ENCODE measurements at places on chromosomes 16 and 17. TPM values are rescaled to one million over a fixed set of nuclear protein-coding genes. Genes with fewer than 3 reads are reported as not detected.

DNA sequence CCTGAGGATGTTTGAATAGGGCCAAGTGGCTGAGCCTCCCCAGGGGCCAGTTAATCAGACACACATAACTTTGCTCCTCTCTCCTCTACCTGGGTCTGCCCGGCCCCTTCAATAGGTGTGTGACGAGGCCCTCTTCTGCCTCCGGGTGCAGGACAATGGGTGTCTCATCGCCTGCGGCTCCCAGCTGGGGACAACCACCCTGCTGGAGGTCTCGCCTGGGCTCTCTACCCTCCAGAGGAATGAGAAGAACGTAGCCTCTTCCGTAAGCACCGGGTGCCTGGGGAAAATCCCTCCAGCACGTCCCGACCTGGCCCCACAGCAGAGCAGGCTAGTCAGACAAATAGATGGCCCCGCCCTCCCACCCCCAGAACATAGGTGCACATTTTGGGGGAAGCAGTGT lies 16.1 kb upstream of the KIF19 start:
- H3K36me3 ChIP-seq, result no peaks in the 10 kb centered on the region
- no peak overlapping the region for H3K4me3 ChIP-seq
- no peaks in the 10 kb centered on the region for H3K27me3 ChIP-seq
- H3K27ac ChIP-seq, result no peak overlapping the region
- no peak for DNase-seq

DNA sequence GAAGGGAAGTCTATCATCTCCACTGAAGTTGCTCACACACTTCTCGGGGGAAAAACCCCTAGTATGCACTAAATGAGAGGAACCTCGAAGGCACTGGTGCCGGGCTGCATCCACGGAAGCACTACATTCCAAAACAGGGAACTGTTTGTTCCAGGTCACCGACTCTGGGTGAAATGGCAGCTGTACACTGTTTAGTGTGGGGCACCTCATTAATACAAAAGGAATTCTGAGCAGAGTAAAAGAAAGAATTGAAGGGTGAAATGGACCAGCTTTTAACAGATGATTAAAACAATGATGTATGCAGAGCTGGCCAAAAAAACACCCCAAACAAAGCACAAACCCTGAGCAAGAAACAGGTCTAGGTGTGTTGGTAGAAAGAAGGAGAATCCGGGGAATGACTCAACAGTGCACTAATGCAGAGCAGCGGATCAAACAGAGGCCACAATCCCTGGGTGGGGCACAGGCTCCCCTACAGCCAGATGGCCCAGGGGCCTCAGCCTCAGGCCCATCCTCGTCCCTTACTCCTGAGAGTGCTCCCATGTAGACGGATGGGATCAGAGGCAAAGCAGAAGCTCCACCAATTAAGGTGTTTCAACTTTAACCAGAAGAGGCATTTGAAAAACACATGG lies 161.5 kb downstream of the ZFHX3 start:
- no peak overlapping the region for H3K4me3 ChIP-seq
- peaks cover 63% of the 10 kb centered on the region for H3K36me3 ChIP-seq
- no peaks in the 10 kb centered on the region for H3K27me3 ChIP-seq
- peaks cover 24% of the 10 kb centered on the region for H3K4me1 ChIP-seq
- no peak for DNase-seq

DNA sequence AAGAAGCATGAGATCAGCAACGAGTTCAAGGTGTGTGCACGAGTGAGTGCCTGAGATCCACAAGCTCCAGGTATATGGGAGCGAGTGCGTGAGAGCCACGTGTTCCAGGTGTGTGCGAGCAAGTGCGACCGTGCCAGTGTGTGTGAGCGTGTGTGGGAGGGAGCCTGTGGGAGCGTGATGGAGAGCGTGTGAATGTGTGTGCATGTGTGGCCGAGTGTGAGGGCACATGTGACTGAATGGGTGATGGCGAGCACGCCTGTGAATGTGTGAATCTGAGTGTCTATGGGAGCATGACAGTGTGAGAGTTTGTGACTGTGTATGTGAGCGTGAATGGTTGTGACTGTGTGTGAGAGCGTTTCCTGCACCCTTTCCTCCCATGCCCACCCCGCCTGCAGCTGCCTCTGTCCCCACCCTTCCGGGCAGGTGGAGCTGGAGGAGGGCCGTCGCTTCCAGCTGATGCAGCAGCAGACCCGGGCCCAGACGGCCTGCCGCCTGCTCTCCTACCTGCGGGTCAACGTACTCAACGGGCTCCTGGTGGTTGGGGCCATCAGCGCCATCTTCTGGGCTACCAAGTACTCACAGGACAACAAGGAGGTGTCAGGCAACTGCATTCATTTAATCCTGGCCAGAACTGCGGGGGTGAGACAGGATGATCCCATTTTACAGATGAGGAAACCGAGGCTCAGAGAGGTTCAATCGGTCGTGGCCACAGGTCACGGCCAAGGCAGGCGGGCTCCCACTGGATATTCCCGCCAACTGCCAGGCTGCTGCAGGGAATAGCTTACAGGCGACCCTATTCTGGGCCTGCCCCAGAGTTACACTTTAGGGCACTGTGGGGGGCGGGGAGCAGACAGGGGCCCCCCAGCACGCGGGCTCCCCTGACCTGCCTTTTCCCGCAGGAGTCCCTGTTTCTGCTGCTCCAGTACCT lies 3.7 kb downstream of the TMC8 start:
- H3K36me3 ChIP-seq, result no peaks in the 10 kb centered on the region
- H3K27me3 ChIP-seq, result peaks cover 12% of the 10 kb centered on the region
- H3K27ac ChIP-seq, result peak overlapping the region; percentile 79
- H3K4me1 ChIP-seq, result peaks cover 14% of the 10 kb centered on the region
- DNase-seq, result no peak

- no peak overlapping the region for H3K27ac ChIP-seq
- H3K4me1 ChIP-seq, result no peaks in the 10 kb centered on the region
- H3K36me3 ChIP-seq, result no peaks in the 10 kb centered on the region
Measured at GRCh38 chr17:62070900-62071299, 5.8 kb upstream of the MED13 start.

DNA sequence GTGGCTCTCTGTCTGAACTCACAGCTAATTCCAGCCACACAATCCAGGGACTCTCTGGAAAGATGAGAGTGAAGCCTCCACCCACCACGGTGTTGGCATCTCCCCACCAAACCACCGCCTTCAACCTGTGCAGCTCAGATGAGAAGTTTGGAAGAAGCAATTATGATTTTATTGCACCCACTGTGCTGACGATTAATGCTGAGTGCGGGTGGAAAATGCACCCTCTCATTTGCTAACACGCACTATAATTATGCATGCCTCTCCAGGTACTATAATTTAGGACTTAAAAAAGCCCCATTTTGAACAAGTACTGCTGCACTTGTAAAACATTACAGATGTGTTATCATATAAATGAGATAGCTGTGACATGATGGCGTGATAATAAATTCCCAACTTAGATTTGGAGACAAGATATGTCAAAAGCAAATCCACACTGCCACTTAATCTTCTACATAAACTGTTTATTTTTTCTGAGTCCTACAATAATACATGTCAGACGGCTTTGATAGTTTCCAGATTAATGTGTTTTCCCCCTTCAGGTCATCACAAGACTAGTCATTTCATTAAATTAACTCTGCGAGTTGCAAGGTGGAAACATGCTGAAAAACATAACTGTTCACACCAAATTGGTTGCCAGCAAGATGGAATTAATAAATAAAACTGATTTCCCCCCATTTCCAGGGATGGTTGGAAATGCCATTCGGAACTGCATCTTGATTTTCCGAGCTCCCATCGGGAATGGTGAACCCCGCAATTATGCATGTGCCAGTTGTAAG lies 466.5 kb upstream of the MAF start:
- no peak overlapping the region for H3K27ac ChIP-seq
- no peaks in the 10 kb centered on the region for H3K36me3 ChIP-seq
- H3K4me1 ChIP-seq, result peaks cover under 1% of the 10 kb centered on the region

DNA sequence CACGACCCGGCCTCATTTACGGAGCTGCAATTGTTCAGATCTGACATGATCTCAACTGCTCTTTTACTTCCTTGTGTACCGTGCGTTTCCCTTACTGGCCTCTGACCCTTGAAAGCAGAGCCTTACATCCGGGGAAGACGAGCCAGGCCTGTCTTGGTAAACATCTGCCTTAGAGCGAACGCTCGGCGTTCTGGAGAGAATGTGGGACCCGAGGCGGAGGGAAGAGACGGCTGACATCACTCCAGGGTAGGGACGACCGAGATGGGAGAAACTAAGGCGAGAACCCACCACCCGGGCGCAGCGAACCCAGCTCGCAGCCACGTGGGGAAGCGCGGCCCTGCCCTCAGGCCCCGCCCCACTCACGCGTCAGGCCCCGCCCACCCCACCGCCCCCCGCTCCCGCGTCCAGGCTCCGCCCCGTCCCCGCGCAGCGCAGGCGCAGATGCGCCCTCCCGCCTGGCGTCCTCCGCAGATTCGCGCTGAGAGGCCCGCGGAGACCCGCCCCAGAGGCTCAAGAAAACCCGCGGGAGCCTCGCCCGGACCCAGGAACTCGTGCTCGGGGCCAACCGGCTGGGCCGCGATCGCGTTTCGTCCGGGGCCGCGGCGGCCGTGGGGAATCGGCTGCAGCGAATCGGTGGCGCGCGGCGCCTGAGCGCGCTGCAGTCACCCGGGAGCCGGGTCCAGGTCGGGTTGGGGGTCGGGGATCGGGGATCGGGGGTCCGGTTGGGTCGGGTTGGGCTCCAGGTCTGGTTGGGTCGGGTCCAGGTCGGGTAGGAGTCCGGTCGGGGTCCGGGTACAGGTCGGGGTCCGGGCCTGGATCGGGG lies at the start of gene TELO2:
TELO2 (plus strand) TSS at position 438 of the 823 bp plus-strand sequence. CDS start 922 bp downstream, outside the sequence.
- H3K36me3 ChIP-seq, result no peaks in the 10 kb centered on the region
- peaks cover 3% of the 10 kb centered on the region for H3K27me3 ChIP-seq
- peak within 1 kb of the TSS; percentile 96 for H3K27ac ChIP-seq
- DNase-seq, result peak; percentile 89
- H3K4me3 ChIP-seq, result peak within 1 kb of the TSS; percentile 97

DNA sequence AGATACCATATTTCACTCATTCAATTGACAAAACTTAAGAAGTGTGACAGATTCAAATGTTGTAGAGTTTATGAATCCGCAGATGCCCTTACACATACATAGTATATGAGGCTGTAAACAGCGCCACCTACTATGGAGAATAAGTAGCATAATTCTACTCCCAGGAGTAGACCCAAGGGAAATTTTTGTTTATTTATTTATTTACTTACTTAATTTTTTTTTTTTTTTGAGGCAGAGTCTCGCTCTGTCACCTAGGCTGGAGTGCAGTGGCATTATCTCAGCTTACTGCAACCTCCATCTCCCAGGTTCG lies 35.5 kb downstream of the GAN start:
- H3K27me3 ChIP-seq, result no peaks in the 10 kb centered on the region
- H3K4me1 ChIP-seq, result no peaks in the 10 kb centered on the region
- no peak overlapping the region for H3K27ac ChIP-seq
- no peak overlapping the region for H3K4me3 ChIP-seq
- no peak for DNase-seq

GRCh38 chr16:85638695-85639409 lies 25.7 kb downstream of the GSE1 start:
- H3K27ac ChIP-seq, result no peak overlapping the region
- H3K27me3 ChIP-seq, result no peaks in the 10 kb centered on the region
- H3K4me3 ChIP-seq, result no peak overlapping the region
- peaks cover 4% of the 10 kb centered on the region for H3K4me1 ChIP-seq
- DNase-seq, result no peak

GRCh38 chr17:2058586-2059546 lies 4.0 kb downstream of the HIC1 start:
- DNase-seq, result no peak
- H3K27me3 ChIP-seq, result peaks cover 24% of the 10 kb centered on the region
- H3K27ac ChIP-seq, result no peak overlapping the region
- peaks cover 20% of the 10 kb centered on the region for H3K4me1 ChIP-seq
- peaks cover 12% of the 10 kb centered on the region for H3K36me3 ChIP-seq

- no peak for DNase-seq
- peaks cover 4% of the 10 kb centered on the region for H3K27me3 ChIP-seq
- no peaks in the 10 kb centered on the region for H3K36me3 ChIP-seq
- peaks cover 14% of the 10 kb centered on the region for H3K4me1 ChIP-seq
- peak overlapping the region; percentile 96 for H3K27ac ChIP-seq
Measured at GRCh38 chr17:7403043-7403726, 712 bp downstream of the TMEM256 start.

DNA sequence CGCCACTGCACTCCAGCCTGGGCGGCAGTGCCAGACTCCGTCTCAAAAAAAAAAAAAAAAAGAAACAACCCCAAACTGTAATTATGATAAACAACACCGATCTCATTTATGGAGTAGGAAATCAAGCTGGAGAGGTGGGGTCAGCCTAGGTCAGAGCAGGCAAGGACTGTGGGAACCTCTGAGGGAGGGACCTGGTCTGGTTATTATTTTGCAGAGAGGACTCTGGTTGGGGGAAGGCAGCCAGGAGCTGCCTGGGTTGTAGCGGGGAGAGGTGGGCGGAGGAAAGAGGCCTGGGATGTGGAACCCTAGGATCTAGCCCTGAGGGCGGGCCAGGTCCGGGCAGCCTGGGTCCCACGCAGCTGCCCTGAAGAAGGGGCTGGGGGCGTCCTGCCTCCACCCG lies 10.9 kb upstream of the HS3ST6 start:
- DNase-seq, result no peak
- peaks cover 4% of the 10 kb centered on the region for H3K4me1 ChIP-seq
- H3K36me3 ChIP-seq, result no peaks in the 10 kb centered on the region
- H3K27ac ChIP-seq, result peak overlapping the region; percentile 48
- H3K27me3 ChIP-seq, result peaks cover 12% of the 10 kb centered on the region
- peak overlapping the region; percentile 81 for H3K4me3 ChIP-seq

DNA sequence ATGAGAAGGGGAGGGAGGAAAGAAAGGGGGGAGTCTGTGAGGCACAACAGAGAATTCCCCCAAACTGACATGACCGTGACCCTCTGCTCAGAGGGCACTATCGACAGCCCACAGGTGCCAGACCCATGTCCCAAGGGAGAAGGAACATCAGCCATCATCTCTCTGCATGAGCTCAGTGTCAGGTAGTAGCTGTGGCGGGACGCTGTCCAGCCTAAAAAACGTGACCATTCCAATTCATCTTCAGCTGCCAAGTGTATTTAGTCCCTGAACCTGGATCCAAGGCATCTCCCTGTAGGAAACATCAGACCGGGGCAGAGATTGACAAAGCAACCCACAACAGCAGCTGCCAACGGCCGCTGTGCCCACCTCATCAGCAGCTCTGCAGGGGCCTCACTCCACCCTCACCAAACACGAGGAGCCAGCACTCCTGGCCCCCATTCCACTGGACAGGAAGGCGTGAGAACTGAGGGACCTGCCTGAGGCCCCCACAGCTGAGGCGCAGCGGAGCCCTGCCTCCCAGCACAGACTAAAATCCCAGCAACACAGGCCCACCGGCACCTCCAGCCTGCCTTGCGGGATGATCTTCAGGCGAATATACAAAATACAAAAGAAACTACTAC lies 8.6 kb downstream of the TAF1C start:
- H3K27me3 ChIP-seq, result no peaks in the 10 kb centered on the region
- H3K4me1 ChIP-seq, result peaks cover 22% of the 10 kb centered on the region
- H3K36me3 ChIP-seq, result no peaks in the 10 kb centered on the region
- no peak for DNase-seq

GRCh38 chr17:43616029-43616351 lies 45.7 kb downstream of the MEOX1 start:
- peaks cover 3% of the 10 kb centered on the region for H3K27me3 ChIP-seq
- no peak overlapping the region for H3K4me3 ChIP-seq
- H3K27ac ChIP-seq, result no peak overlapping the region
- H3K4me1 ChIP-seq, result peaks cover 23% of the 10 kb centered on the region

Gene GNGT2
- total RNA-seq, result 0.34 TPM

Gene IGFALS
- 0.59 TPM for total RNA-seq

Gene GLIS2
- 13.1 TPM for total RNA-seq

Data from type B pancreatic cell (in vitro differentiated cells).